Skeletal muscle cell (primary cell): ENCODE measurements at places on chromosomes 7 and 10.

GRCh38 chr10:121296881-121297585 lies 301.2 kb downstream of the FGFR2 start:
- no peak for DNase-seq

DNA sequence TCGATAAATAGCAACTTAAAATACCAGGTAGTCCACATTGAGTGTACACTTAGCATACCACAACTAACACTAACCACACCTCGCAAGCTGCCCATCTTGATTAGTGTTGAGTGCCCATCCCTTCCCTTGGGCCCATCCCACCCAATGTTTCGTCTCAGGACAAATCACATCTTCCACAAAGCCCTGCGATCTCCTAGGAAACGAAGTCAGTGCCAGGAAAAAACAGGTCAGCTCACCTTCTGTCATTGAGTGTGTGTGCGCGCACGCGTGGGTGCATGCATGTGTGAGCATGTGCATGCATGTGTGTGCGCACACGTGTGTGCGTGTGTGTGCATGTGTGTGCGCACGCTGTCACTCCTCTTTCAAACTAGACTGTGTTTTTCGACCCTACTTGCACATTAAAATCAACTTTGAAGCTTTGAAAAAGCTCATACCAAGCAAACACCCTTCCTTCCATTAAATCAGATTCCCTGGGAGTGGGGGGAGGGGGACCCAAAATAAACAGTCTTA lies 48.8 kb upstream of the OPALIN start:
- no peak for DNase-seq

- peak; percentile 24 for DNase-seq
These were observed 26.8 kb downstream of the VOPP1 start for GRCh38 chr7:55545496-55545895.

DNA sequence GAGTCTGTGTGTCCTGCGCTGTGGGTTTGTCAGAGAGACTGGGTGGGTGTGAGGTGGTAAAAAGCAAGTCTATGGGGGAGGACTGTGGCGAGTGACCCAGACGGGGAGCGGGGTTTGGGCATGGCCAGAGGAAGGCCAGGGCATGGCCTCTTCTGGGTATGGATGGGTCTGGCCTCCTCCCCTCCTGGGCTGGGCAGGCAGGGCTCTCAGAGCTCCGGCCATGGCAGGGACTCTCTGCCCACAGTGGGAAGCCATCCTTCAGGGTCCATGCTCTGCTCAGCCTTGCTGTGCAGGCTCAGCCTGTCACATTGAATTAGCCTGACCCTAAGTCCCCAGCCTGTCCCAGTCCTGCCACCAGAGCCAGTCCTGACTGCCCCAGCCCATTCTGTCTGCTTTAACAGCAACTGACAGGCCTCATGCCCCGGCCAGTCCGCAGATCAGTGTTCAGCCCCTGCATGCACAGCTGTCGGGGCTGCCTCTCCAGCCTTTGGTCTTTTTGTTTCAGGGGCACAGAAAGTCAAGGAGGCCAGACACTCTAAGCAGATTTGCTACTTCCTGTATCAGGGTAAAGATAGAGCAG lies 7.9 kb downstream of the ANTXRL start:
- DNase-seq, result no peak

DNA sequence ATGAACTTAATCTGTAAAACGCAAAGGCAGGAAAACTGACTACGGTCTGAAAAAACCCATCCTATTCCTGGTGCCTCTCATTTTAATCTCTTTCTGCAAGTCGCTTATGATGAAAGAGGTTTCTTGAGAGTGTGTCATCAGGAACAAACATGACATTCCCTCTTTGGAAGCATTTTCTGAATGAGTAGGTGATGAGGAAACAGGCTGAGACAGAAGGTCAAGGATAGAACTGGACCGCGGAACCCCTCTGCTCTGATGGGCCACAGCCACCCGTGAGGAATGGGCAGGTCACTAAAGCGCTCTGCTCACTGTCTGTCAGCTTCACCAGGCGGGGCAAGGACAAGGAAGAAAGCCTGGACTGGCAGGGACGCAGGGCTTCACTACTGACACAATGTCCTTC lies 28.6 kb downstream of the BEND7 start:
- DNase-seq, result no peak

- peak; percentile 62 for DNase-seq
These were observed 172.4 kb upstream of the LANCL2 start for GRCh38 chr7:55192723-55193122.

DNA sequence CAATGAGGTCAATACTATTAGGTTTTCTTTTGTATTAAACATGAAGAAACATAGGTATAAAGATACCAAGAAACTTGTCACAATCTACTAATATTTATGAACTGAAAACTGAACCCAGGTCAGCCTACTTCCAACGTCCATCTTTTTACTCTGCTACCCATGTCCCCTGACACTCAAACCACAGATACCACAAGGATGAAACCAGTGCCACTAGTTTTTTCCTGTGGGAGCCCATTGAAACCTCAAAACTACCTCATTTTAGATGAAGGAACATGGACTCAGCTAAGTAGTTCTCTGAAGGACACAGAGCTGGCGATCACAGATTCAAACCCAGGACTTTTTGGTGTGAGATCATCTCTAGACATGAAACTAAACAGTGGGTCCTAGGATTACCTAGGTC lies 6.8 kb downstream of the TET1 start:
- no peak for DNase-seq

- no peak for DNase-seq
These were observed 24.1 kb upstream of the NRCAM start for GRCh38 chr7:108480311-108480710.

GRCh38 chr7:42833411-42833810 lies 78.5 kb downstream of the C7orf25 start:
- no peak for DNase-seq

- DNase-seq, result no peak
These were observed 82.0 kb downstream of the MKX start for GRCh38 chr10:27663621-27664020.

- DNase-seq, result no peak
These were observed 18.5 kb upstream of the TTYH3 start for GRCh38 chr7:2613098-2613930.

DNA sequence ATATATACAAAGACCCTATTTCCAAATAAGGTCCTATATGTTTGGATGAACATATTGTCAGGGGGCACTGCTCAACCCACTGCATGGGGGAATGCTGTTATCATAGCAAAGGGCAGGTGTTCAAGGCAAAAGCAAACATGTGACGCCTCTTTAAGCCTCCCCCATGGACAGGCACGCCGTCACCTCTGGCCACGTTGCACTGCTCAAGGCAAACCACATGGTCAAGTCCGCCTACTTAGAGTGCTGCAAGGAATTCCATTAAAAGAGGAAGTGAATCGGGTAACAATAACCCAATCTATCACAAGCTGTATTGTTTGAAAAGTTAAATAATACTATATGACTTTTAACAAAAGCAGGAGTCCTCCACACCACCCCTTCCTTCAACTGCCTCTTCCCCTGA lies 8.8 kb upstream of the CALD1 start:
- DNase-seq, result no peak

DNA sequence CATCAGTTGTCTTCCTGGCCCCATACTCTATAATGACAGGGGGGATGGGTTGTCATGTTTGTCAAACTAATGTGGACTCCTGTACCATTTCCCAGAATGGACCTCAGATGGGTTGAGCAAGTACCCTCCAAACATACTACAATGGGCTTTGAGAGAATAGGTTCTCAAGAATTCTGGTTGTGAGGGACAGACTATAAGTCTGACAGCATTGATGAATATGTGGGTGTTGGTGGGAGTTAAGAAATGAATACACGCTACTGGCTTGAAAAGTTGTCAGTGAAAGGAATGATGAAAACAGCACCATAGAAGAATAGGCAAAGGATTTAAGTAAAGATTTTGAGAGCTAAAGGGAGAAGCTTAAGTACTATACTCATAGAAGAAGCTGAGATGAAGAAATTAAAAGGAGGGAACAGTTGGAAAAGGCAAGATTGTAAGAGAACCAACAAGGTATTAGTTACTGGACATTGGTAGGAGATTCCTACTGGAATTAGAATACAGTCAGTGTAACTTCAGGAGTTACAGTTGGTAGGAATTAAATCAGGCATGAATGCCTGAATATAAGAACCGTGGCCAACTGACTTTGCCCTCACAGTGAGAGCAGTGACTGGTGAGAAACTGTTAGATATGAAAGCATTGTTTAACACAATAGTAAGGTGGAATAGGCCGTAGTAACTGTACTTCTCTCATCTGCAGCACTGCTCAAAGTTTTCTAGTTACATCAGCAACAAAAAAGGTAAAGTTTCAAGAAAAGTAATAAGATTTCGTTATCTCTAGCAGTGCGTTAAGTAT lies 86.3 kb downstream of the LCOR start:
- DNase-seq, result no peak

DNA sequence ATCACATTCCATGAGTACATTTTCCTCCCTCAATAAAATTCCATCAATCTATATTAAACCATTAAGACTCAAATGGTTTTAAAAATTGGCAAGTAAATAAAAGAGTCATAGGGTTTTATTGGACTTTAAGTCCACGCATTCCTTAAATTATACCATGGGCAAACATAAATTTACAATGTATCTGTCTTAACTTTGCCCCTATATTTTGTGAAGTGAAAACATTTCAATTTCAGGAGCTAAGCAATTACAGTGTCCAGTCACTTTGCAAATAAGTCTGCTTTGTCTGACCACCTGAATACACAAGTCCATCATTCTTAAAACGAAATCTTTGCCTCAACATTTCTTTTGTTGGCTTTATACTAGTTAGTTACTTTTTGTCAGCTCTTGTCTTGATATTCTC lies 197.5 kb upstream of the SEMA3D start:
- DNase-seq, result no peak

- DNase-seq, result no peak
These were observed 212.7 kb downstream of the HERPUD2 start for GRCh38 chr7:35482231-35482630.

DNA sequence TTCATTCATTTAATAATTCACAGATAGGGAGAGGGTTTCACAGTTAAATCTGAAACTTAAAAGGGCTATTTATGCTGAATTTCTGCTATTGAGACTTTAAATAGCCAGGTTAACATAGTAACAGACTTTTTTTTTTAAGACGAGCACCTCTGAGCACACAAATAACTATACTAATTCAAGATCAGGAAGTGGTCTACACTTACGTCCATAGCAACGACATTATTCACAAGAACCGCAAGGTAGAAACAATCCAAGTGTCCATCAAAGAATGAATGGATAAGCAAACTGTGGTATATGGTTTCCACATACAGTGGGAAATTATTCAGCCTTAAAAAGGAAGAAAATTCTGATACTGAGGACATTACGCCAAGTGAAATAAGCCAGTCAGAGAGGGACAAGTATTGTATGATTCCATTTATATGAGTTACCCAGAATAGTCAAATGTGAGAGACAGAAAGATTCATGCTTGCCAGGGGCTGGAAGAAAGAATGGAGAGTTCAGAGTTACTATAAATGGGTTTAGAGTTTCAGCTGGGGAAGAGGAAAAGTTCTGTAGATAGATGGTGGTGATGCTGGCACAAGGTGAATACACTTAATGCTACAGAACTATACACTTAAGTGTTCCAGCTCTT lies 140.3 kb upstream of the LAMB4 start:
- no peak for DNase-seq

- no peak for DNase-seq
These were observed 13.1 kb downstream of the GNAI1 start for GRCh38 chr7:80147543-80148391.

- no peak for DNase-seq
These were observed 34.4 kb downstream of the PITRM1 start for GRCh38 chr10:3137958-3138726.

- DNase-seq, result no peak
These were observed 208.3 kb downstream of the USP6NL start for GRCh38 chr10:11403116-11403515.

DNA sequence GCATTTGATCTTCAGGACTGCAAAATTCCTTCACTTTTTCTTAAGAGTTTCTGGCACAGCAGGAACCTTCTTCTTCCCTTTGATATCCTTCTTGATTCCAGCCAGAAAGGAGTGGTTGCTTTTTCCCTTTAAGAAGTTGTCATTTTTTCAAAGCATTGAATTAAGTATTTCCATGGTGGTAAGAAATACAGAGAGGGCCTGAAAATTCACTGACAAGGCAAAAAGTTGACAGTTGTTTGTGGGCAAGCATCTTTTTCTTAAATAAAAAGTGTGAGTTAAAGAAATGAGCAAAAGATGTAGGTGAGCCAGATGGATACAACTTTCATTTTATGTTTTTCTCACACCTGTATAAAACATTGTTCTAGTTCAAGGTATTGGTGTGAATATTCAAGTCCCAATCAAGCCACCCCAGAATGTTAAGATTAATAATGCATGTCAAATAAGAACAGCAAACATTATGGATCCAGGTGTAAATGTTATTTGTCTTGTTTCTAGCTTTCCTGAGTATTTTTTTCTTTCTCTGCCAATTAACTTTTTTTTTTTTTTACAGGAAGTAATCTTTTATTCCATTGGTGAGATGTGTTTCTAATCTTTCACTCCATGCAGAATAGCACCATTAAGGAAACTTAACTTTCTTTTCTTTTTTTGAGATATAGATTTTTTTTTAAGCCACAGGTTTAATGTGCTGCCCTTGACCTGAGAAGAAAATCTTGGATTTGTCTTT lies 334.3 kb upstream of the SEMA3A start:
- DNase-seq, result no peak

DNA sequence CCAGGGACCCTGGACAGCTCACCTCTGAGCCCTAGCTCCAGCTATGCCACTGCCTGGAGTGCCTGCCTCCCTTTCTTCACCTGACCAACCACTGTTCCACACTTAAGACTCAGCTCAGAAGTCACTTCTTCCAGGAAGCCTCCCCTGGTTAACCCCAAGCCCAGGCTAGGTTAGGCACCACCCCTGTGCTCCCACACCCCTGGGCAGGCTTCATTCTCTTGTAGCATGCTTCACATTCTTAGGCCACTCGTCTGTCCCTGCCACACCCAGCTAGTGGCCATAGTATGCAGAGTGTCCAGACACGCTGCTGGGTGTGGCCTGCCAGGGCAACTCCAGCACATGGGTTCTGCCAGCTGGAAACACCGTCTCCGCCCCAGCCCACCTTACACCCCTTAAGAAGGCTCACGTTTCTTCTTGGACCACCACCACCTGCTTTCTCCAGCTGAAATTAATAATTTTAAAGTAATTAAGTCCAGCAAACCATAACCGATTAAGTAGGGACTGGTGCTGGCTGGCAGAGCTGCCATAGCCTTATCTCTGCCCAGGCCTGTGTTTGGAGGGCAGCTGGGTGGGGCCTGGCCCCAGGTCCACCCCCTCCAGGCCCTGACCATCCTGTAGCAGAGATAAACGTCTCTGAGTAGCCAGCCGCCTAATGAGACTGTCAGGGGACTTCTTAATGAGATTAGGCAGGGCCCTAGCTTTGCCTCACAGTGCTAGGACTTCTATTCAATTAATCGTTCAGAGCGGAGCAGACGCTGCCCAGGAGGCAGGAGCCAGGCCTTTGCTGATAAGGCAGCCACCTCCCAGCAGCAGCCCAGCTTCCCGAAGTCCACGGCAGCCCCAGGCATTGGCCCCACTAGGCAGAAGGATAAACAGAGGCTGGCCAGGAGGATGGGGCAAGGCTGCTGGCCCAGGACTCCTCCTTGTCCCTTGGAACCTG lies 20.5 kb downstream of the GRID1 start:
- DNase-seq, result no peak

- DNase-seq, result no peak
These were observed 94.8 kb downstream of the POLL start for GRCh38 chr10:101493249-101493648.
